8988T (cell line): ENCODE measurements at places on chromosomes 6 and 20.

GRCh38 chr6:144757299-144757698, 472.2 kb downstream of the UTRN start:
- no peak for DNase-seq

GRCh38 chr6:151494235-151494935, 568 bp downstream of the CCDC170 start:
- no peak for DNase-seq

- peak; percentile 62 for DNase-seq
Observed at GRCh38 chr6:11770546-11771466, 7.8 kb downstream of the ADTRP start.

GRCh38 chr20:14919501-14920081, 582.2 kb upstream of the FLRT3 start:
- DNase-seq = no peak

- no peak for DNase-seq
Observed at GRCh38 chr6:137638926-137639706, 144.9 kb upstream of the OLIG3 start.

GRCh38 chr20:22716821-22717351, 132.5 kb upstream of the FOXA2 start:
- DNase-seq = no peak

- no peak for DNase-seq
Observed at GRCh38 chr20:11051136-11051535, 377.3 kb upstream of the JAG1 start.

- DNase-seq = no peak
Observed at GRCh38 chr6:37125774-37126492, 44.0 kb upstream of the PIM1 start.

DNA sequence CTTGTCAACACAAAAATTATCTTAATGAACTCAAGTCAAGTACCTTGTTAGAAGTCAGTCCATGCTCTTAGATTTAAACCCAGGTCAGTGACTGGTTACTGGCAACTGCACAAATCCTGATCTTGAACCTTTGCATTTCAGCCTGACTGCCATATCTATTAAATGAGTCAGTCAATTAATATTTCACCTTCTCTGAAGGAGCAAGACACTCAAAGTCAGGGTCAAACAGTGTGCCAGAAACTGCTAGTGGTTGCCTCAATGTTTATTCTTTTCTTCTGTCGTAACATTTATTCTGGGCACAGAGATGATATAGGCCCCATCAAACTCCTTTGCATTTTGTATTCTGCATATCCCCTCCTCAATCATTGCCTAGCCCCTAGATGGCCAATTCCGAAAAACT, 193.9 kb upstream of the MOCS1 start:
- no peak for DNase-seq

- no peak for DNase-seq
Observed at GRCh38 chr6:111552958-111553357, 52.7 kb downstream of the TRAF3IP2 start.

DNA sequence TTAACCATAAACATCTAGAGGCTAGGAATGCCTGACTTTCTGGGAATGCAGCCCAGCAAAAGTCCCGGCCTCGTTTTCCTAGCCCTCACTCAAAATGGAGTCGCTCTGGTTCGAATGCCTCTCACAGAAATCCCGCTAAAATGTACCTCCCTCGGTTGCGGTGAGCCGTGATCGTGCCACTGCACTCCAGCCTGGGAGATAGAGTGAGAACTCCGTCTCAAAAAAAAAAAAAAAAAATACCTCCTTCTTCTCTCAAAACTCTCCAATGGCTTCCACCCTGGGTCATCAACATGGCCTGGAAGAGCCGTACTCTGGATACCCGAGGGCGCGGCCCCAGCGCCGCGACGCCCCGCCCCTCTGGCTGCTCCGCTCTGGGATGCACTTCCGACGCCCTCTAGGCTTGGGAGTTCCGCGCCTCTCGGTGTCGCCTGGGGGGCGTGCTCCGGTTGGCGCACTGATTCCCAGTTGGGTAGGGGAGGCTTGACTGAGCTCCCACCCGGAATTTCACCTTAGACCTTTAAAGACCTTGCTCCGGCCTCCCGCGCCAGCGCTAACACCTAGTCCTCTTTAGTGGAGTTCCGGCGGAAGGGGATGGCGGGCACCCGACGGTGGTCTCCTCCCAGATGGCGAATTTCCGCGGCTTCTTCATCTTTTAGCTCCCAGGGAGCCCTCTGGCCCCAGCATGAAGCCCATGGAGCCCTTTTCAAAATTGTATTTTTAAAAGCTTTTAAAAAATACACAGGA, 12.3 kb downstream of the HMGN4 start:
- DNase-seq = no peak

GRCh38 chr6:128572294-128572693, 51.9 kb upstream of the PTPRK start:
- DNase-seq = no peak

DNA sequence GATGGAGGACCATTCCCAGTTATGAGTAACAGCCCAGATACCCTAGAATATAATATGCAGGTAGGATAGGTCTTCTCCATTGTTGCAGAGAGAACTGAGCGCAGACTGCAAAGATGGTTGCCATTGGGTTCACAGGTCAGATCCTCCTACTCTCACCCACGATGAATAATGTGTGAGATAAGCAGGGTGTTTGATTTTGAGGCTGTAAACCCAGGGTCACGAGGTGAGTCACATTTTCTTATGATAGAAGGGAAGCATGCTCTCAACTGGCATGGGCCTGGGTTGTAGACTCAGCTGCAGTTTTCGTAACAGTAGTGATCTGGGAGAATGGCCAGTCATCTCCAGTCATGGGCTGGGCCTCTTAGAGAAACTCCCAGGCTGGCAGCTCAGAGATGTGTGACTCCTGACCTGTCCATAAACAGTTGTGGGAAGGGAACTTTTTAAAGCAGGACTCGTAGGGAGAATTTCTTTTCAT, 74.2 kb downstream of the CD164 start:
- DNase-seq = no peak

DNA sequence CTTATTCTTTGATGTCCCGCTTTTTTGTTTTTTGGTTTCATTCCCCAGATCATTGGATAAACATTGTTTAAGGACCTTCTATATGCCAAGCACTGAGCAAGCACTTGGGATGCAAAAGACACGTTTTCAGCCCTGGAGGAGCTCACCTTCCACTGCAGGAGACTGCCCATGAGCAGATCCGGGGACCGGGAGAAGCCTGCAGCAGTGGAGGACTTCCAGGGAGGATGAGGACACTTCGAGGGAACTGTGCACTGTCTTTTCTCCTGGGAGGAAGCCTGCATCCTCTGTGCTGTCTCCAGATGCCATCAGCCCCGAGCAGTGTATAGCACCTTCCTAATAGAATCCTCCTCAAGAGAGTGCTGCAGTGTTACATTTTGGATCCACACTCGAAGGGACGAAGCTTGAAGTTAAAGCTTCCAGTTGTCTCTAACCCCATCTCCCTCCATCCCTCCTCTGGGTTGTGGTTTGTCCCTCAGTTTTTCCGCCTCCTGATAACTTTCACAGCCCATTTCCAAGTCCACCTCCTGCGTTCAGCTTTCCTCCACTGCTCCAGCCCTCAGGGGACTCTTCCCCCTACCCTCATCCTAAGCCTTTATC, 5.8 kb upstream of the KCNG1 start:
- no peak for DNase-seq

DNA sequence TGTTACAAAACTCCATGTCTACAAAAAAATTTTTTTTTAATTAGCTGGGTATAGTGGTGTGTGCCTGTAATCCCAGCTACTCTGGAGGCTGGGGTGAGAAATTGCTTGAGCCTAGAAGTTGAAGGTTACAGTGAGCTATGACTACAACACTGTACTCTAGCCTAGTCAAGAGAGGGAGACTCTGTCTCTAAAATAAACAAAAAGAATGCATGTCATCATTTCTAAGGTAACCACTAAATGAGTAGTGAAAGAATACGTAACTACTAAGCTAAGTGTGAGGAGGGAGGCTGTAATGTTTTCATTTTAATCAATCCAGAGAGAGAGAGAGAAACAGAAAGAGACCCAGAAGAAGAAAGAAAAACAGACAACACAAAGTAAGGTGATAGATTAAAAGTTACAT, 9.9 kb downstream of the SYCP2 start:
- DNase-seq = no peak

DNA sequence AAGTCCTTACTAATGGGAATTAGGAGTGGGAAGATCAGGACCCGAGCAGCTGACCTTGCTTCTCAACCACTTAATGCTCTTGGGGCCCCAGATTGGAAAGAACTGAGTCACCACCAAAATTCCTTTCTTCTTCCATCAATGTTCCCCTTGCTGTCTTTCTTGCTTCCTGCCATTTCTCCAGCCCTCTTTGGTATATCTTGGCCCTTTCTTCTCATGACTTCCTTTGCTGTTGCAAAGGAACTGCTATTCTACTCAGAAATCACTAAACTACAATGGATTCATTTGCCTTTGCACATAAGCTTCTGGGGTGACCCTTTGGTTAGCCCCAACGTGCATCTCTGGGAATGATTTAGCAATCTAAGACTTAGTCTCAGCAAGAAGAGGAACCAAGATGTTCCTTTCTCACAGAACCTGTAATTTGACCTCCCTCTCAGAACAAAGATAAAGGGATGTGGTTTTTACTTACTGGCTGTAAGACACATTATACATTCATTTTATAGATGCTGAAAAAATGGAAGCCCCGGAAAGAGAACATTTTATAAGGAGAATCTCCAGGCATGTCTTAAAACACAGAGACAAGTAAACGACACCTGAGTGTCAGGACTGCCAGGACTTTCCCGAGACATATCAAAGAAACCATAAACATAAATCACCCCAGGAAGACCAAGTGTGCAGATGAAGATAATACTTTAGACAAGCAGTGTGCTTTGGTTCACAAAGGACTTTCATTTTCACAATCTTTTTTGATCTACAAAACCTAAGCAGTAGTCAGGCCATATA, 99.0 kb upstream of the TNFAIP3 start:
- DNase-seq = no peak
